ENCODE measurements at places on chromosomes 3 and 15. TPM values are rescaled to one million over a fixed set of nuclear protein-coding genes. Genes with fewer than 3 reads are reported as not detected.

Gene NTRK3
- total RNA-seq, result under 0.01 TPM

Gene EIF2B5
- total RNA-seq, result 32.5 TPM

Gene SMARCC1
- total RNA-seq, result 51.4 TPM

Gene ANKRD63
- under 0.01 TPM for total RNA-seq

Gene MYO5A
- 65.3 TPM for total RNA-seq

DNA sequence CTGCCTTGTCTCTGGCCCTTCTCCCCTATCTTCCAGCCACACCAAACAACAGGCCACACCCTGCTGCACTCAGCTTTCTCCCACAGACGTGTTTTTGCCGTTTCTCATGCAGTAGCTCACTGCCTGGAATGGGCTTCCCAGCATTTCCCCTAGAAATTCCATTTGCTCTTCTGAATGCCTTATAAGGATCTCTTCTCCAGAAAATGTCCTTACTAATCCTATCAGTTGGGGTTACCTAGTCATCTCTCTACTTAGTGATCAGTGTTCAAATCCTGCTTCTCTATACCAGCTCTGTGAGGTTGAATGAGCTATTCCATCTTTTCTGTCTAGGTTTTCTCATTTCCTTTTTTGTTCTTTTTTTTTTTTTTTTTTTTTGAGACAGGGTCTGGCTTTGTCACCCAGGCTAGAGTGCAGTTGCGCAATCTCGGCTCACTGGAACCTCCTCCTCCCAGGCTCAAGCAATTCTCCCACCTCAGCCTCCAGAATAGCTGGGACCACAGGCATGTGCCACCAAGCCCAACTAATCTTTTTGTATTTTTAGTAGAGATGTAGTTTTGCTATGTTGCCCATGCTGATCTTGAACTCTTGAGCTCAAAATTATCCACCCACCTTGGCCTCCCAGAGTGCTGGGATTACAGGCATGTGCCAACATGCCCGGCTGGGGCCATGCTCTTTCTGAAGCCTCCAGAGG, 98.2 kb upstream of the CHD2 start:
- H3K27me3 ChIP-seq, result no peaks in the 10 kb centered on the region
- peaks cover 17% of the 10 kb centered on the region for H3K4me1 ChIP-seq
- no peak overlapping the region for H3K4me3 ChIP-seq
- H3K27ac ChIP-seq, result peak overlapping the region; percentile 81
- peak; percentile 94 for DNase-seq
- H3K36me3 ChIP-seq, result no peaks in the 10 kb centered on the region

- H3K4me3 ChIP-seq, result no peak overlapping the region
- H3K27me3 ChIP-seq, result no peaks in the 10 kb centered on the region
- peaks cover 28% of the 10 kb centered on the region for H3K36me3 ChIP-seq
- H3K4me1 ChIP-seq, result peaks cover 7% of the 10 kb centered on the region
Measured at GRCh38 chr3:113658107-113658506, 38.3 kb downstream of the USF3 start.

GRCh38 chr3:69776920-69777581, 37.8 kb downstream of the MITF start:
- no peak overlapping the region for H3K4me3 ChIP-seq
- H3K27me3 ChIP-seq, result no peaks in the 10 kb centered on the region
- H3K27ac ChIP-seq, result no peak overlapping the region
- H3K4me1 ChIP-seq, result peaks cover 18% of the 10 kb centered on the region

DNA sequence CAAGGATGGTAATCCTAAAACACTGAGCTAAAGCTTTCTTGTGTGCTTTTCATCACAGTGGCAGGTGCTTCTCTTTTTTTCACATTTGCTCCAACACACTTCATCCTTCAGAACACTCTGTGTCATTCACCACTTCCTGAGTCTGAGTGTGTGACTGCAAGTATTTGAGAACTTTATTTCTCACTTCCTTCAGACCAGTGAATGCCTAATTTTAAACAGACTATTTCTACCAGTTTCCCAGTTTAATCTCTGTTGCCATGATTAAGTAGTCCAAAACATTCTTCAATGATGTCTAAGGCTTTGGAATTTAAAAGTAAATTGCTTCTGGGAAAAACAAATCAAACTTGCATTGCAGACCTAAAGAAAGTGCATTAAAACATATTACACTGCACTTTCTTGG, 541.2 kb downstream of the RBMS3 start:
- H3K27me3 ChIP-seq, result no peaks in the 10 kb centered on the region
- peak; percentile 86 for DNase-seq
- H3K27ac ChIP-seq, result no peak overlapping the region
- 0 out of 2 replicates have a peak, but pooled peaks cover 2% of the 10 kb centered on the region for H3K36me3 ChIP-seq
- no peaks in the 10 kb centered on the region for H3K4me1 ChIP-seq
- H3K4me3 ChIP-seq, result no peak overlapping the region

- H3K4me1 ChIP-seq, result peaks cover 2% of the 10 kb centered on the region
- DNase-seq, result peak; percentile 84
- no peaks in the 10 kb centered on the region for H3K27me3 ChIP-seq
- no peaks in the 10 kb centered on the region for H3K36me3 ChIP-seq
- no peak overlapping the region for H3K27ac ChIP-seq
Measured at GRCh38 chr3:122668930-122669730, 11.5 kb upstream of the PARP14 start.

DNA sequence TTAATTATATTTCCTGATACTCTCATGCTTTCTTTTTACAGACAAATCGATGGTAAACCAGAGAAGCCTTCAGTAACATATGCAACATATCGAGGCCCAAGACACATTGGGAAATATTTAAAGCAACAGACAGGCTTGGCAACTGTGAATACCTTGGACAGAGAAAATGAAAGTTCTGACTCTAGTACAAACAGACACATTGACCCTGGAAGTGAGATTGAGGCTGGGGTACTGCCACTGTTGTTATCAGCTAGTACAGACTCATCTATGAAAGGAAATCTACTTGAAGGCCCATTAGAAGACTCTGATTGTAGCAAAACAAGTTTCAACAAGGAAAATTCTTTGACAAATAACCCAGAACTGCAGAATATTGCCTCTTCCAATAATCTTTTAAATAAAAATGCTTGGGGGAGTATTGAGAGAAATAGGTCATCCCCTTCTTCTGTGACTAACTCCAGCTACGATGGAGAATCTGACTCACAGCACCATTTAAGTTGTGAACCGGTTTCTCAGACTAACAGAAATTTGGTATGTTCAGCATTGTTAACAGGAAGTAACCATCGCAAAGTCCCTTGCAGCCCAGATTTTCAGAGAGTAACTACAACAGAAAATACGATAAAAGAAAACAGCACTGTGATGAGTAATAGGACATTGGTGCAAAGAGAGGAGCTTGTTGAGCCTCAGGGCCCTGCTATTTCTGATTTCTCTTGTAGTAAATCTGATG, 50.2 kb downstream of the CRYBG3 start:
- H3K36me3 ChIP-seq, result no peaks in the 10 kb centered on the region
- no peaks in the 10 kb centered on the region for H3K27me3 ChIP-seq
- no peak overlapping the region for H3K4me3 ChIP-seq

- peaks cover 8% of the 10 kb centered on the region for H3K4me1 ChIP-seq
- H3K27ac ChIP-seq, result peak overlapping the region; percentile 52
- peak; percentile 88 for DNase-seq
- no peak overlapping the region for H3K4me3 ChIP-seq
- H3K36me3 ChIP-seq, result peaks cover 32% of the 10 kb centered on the region
Measured at GRCh38 chr3:16349986-16350596, 85.1 kb downstream of the OXNAD1 start.

GRCh38 chr3:100402256-100402655, 917 bp downstream of the LNP1 start:
- H3K27ac ChIP-seq, result peak overlapping the region; percentile 12
- H3K36me3 ChIP-seq, result no peaks in the 10 kb centered on the region
- peak overlapping the region; percentile 60 for H3K4me3 ChIP-seq
- no peaks in the 10 kb centered on the region for H3K27me3 ChIP-seq
